ENCODE measurements at places on chromosomes 1 and 21.
A peak's percentile ranks its signal among the peaks of the same experiment; 100 is the strongest.

DNA sequence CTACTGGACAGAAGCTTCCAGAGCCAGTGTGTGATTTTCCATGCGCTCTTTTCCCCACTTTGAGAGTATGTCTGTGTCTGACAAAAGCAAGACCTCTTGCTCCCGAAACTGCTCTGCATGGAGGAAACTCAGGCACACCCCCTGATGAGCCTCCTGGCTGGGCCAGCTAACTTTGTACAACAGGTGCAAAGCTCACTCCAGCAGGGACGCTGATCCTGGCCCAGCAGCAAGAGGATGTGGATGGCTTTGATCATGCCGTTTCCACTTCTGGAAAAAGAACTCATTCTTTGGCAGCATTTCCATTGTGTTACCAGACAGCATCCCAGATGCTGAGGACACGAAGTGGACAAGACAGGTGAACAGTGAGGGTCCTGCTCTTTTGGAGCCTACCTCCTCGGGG is 103.1 kb downstream of the TLR5 start:
- ATAC-seq: no peak
- no peaks in the 10 kb centered on the region for H3K27me3 ChIP-seq
- H3K4me3 ChIP-seq: no peak overlapping the region
- H3K36me3 ChIP-seq: no peaks in the 10 kb centered on the region
- no peaks in the 10 kb centered on the region for H3K4me1 ChIP-seq
- no peak overlapping the region for H3K27ac ChIP-seq

DNA sequence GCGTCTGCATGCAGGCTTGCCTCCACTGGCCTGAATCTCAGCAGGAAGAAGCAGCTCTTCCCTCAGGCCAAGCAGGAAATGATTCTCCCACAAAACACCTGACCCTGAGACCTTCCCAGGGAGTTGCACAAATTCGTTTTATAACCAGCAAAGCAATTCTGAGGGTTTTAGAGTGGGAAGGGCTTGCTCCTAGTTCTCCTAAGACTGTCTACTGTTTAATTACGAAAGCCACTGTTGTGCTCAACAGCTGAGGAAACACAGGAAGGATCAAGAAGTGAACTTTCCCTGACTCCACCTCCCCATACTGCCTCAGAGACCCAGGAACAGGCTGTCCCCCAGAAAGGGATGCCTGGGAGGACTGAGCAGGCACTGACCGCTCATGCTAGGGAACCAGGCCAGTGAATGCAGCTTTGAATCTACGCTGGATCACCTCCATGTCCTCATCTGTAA is 37.0 kb upstream of the PUM1 start:
- no peaks in the 10 kb centered on the region for H3K4me1 ChIP-seq
- no peaks in the 10 kb centered on the region for H3K27me3 ChIP-seq
- peak; percentile 69 for ATAC-seq
- no peak overlapping the region for H3K27ac ChIP-seq

- H3K36me3 ChIP-seq: no peaks in the 10 kb centered on the region
- H3K4me3 ChIP-seq: no peak overlapping the region
- H3K27me3 ChIP-seq: no peaks in the 10 kb centered on the region
- ATAC-seq: no peak
- H3K4me1 ChIP-seq: peaks cover 4% of the 10 kb centered on the region
These were observed 17.4 kb downstream of the WDR4 start for GRCh38 chr21:42861848-42862400.

DNA sequence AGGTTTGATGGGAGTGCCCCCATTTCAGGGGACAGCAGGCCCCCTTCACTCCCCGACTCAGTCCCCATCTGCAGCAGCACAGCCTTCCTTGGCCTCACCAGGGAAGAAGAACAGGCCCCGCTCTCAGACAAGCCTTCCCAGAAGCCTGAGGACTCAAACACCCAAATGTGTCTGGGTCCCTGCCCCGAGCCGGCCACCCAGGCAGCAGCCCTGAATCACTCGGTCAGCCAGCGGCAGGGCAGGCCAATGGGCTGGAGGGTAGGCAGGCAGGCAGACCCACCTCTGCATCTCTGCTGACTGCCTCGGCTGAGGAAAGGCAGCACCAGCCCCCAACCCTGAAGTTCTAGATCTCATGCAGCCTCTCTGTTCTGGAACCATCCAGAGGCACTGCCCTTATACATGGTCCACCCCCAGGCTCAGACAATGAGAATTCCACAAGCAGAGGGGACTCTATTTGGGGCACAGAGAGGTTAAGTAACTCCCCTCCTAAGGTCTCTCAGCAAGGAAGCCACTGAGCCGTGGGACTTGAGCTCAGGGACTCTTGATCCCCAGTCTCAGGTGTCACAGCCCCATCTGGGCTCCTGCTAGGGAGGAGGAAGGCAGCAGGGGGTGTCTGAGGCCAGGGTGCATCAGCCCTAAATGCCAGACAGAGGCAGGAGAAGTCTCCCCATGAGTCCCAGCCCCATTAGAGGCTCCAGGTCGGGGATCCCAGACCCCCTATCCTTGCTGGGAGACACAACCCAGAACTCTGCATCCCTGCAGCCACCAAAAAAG is 33.2 kb upstream of the RUNX3 start:
- no peak overlapping the region for H3K4me3 ChIP-seq
- ATAC-seq: no peak
- no peak overlapping the region for H3K27ac ChIP-seq
- H3K4me1 ChIP-seq: no peaks in the 10 kb centered on the region

GRCh38 chr1:5913876-5914275 is 78.3 kb downstream of the NPHP4 start:
- peaks cover 12% of the 10 kb centered on the region for H3K4me1 ChIP-seq
- H3K27ac ChIP-seq: no peak overlapping the region
- ATAC-seq: no peak
- H3K27me3 ChIP-seq: no peaks in the 10 kb centered on the region
- no peak overlapping the region for H3K4me3 ChIP-seq
- peaks cover 28% of the 10 kb centered on the region for H3K36me3 ChIP-seq

DNA sequence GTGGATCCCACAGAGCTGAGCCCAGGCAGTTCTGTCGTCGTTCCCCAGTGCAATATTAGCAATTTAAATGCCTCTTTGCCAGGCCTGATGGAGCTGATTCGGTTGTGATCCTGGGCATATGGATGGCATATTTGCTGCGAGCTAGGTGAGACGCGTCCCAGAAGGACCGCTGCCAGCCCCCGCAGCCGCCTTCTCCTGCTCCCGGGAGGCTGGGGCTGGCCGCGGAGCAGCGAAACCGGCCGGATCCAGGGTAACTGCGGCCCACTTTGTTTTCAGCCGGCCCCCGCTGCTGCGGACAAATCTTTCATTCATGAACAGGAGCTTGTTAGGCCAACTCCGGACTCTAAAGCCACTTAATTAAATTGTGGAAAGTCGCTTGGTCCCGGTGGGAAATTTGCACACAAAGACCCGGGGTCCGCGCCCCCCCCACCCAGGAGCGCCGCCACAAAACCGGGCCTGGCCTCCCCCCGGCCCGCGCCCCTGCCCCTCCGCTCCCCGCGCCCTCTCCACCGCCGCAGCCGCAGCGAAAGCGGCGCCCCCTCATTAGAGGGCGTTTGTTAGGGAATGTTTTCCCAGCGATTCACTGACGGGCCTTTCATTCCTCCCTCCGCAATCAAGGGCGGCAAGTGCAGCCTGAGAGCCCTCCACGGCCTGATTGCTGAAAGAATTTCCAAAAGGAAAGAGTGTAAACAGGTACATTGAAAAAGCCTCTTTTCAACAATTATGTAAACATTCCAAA is 383.3 kb downstream of the RRAGC start:
- no peak for ATAC-seq
- H3K4me3 ChIP-seq: no peak overlapping the region
- H3K27ac ChIP-seq: no peak overlapping the region
- no peaks in the 10 kb centered on the region for H3K36me3 ChIP-seq
- H3K27me3 ChIP-seq: peaks cover 61% of the 10 kb centered on the region

- peaks cover 21% of the 10 kb centered on the region for H3K27me3 ChIP-seq
- ATAC-seq: no peak
- peaks cover 14% of the 10 kb centered on the region for H3K4me1 ChIP-seq
- no peak overlapping the region for H3K4me3 ChIP-seq
- no peaks in the 10 kb centered on the region for H3K36me3 ChIP-seq
- H3K27ac ChIP-seq: no peak overlapping the region
These were observed 58.2 kb upstream of the ABCG1 start for GRCh38 chr21:42160765-42161164.
